ENCODE measurements at places on chromosomes 2 and 18.

- no peak for DNase-seq
Measured at GRCh38 chr2:98394595-98395153, 48.4 kb downstream of the CNGA3 start.

DNA sequence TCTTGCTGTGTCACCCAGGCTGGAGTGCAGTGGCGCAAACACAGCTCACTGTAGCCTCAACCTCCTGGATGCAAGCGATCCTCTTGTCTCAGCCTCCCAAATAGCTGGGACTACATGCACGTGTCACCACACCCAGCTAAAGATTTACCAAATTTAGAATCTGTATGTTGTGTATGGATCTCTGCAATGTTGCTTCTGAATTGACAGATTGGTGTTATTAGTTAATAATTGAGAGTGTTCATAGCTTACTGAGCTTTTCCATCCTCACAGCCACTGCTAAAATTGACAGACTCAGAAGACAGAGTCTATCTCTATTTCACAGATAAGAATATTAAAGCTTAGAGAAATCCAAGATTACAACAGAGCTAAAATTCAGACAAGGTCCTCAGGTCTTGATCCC, 4.3 kb upstream of the NBAS start:
- DNase-seq, result no peak

GRCh38 chr18:55323051-55323994, 264.7 kb downstream of the TCF4 start:
- no peak for DNase-seq

GRCh38 chr2:9313443-9313842, 106.8 kb downstream of the ASAP2 start:
- DNase-seq, result no peak

GRCh38 chr2:144522176-144522896, 2.4 kb upstream of the ZEB2 start:
- no peak for DNase-seq

DNA sequence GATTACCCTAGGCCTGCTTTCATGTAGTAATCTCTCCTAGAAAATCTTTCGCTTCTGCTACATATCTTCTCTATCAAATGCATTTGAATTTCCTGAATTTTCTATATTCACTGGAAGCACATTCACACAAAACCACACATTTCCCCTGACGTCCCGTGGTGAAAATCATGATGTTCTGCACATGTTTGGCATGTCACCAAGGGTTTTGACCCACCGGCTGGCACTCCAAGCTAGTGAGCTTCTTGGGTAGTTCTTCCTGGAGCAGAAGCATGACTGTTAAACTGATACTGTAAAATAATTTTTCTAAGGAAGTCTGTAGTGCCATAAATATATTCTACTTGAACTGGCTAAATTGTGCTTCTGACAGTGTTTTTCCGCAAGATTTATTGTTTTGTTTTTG, 510.1 kb upstream of the SLC8A1 start:
- DNase-seq, result no peak

GRCh38 chr2:216424274-216424673, 12.0 kb downstream of the SMARCAL1 start:
- DNase-seq, result no peak

DNA sequence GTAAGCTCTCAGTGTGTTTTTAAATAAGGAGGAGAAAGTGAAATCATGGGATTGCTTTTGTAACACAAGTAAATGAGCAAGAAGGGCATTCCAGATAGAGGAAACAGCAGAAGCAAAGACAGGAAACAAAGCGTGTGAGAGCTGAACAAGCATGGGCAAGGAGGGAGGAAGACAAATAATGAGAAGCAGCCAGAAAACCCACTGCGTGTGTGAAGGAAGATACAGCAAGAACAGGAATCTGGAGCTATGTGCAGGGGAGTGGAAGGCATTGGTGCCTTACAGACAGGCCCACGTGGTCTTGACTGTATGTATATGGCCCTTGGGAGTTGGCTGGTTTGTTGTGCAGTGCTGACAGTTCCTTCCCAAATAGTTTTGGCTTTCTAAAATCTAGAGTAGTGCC, 88.6 kb downstream of the AAK1 start:
- DNase-seq, result no peak

DNA sequence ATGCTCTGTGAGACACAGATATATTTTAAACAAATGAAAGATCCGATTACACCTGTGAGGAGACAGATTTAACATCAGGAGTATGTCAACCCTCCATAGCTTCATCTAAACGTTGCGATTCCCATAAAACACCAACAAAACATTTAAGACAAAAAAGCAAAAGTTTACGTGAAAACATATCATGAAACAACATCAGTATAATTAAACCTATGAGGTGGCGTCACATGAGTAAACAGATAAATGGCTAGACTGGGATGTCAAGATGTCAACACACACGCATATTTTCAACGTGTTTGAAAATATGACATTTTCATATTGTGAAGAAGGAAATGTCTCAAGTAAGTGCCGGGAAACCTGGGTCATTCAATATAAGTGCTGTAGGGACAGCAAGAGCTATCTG, 25.5 kb upstream of the GPC1 start:
- no peak for DNase-seq

- no peak for DNase-seq
Measured at GRCh38 chr2:229714080-229714735, at the start of gene DNER. TSS of gene DNER (minus strand) at chr2:229714555. CDS start at chr2:229714423, 132 bp downstream.

- DNase-seq, result no peak
Measured at GRCh38 chr2:40256649-40257048, 195.2 kb downstream of the SLC8A1 start.

GRCh38 chr2:40204268-40204667, 247.6 kb downstream of the SLC8A1 start:
- DNase-seq, result no peak

DNA sequence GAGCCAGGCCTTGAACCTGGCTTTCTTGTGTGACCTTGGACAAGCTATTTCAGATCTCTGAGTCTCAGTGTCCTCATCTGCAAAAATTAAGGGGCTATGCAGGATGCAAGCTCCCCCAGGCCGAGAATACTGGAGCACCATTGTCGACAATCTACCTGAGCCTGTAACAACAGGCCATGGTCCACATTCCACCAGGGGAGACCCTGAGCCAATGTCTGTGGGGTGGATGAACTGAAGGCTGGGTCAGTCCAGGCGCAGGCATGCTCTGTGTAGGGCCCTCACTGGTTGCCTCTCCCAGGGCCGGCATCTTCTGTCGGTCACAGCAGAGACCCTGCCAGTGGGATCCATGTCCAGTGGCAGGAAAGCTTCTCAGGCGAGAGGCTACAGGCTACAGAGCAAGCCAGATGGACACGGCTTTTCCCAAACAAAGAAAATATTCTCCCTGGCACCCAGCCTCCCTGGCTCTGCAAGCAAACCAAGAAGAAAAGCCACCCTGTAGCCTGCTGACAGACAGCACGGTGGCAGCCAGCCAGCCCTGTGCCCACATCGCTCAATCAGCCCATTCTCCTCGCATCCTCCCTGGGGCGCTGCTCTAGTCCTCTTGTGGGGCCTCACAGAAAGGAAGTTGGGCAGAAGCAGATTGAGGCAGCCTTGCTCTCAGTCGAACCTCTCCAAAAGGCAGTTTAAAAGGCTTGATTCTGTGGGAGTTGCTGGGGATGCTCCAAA, 48.7 kb upstream of the FZD7 start:
- DNase-seq, result no peak

DNA sequence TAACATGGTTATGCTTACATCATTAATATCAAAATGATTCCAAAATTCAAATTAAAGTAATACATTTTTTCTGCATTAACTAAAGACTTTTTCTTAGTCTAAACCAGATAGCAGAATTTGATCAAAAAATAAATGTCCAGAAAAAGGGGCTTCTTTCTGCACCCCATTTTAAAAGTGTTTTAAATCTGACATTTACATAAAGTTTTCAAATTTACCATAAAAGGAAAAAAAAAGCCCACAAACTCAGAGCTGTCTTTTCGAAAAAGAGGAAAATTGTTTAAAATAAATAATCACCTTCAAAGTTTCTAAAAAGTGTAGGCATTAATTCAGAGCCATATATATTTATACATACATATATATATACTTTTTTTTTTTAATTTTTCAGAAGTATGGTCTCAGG, 1.5 kb downstream of the FASTKD1 start:
- no peak for DNase-seq

DNA sequence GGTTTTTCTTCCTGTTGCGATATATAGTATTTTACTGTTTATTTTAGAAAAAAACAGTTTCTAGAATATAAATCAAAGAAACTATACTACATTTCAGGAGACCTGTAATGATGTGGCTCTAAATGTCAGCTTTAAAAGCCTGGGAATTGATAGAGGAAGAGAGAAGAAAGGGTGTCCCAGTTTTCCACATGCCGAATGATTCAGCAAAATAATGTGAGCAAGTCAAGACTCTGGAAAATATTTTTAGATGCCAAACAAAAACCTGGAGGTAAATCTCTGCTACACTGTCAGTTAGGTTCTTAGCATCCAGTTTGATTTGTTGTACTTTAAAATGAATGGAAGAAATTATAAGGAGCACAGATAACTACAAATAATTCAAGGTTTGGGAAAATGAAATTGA, 67.1 kb upstream of the DSG1 start:
- no peak for DNase-seq

- no peak for DNase-seq
Measured at GRCh38 chr2:59594671-59595222, 958.7 kb downstream of the BCL11A start.

GRCh38 chr2:229124136-229124535, 147.0 kb downstream of the PID1 start:
- DNase-seq, result no peak

DNA sequence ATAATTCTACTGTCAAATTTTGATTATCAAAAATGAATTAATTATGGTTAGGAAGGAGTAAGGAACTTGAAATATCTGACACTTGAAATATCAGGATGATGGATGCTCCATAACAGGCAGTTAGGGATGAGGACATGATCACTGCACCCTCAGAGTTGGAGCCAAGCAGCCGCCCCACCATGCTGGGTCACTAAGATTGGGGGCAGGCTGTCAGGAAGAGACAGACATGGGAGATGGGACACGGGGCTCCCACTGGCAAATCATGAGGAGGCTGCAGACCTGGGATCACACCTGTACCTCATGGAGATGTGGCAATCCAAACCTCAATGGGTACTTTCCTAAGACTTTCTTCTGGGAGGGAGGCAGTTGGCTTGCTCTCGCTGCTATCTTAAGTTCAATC, 982.0 kb upstream of the ZEB2 start:
- no peak for DNase-seq

DNA sequence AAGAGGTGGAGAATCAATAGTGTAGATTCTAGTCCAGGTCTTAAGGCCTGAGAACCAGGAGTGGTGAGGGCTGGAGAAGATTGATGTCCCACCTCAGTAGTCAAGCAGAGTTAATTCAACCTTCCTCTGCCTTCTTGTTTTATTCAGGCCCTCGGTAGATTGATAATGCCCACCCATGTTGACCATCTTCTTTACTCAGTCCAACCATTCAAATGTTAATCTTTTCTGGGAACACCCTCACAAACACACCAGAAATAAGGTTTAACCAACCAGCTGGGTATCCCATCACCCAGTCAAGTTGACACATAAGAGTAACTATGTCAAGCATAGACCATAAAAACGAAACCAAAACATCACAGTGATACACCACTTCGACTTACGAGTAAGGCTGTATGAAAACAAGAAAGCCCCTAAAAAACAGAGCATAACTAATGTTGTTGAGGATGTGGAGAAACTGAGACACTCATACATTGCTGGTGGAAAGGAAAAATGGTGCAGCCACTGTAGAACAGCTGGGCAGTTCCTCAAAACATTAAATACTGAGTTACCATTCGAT, 57.5 kb downstream of the SLC35F5 start:
- DNase-seq, result no peak

GRCh38 chr18:59649591-59649990, 47.6 kb downstream of the CCBE1 start:
- DNase-seq, result no peak

DNA sequence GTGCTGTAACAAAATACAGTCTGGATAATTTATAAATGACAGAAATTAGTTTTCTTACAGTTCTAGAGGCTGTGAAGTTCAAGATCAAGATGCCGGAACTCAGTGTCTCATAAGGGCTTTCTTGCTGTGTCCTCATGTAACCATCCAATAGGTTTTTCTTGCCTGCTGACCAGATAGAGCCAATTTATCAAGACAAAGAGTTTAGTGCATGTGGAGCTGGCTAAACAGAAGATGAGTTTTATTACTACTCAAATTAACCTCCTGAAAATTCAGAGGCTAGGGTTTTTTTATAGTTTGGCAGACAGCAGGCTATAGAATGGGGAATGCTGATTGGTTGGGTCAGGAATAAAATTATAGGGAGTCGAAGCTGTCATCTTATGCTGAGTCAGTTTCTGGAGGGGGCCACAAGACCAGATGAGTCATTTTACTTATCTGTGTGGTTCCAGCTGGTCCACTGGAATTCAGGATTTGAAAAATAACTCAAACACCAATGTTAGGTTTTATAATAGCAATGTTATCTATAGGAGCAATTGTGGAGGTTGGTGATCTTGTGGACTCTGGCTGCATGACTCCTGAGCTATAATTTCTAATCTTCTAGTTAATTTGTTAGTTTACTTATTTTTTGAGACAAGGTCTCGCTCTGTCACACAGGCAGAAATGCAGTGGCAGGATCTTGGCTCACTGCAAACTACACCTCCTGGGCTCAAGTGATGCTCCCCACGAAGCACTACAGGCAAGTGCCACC, 3.2 kb upstream of the PDK1 start:
- DNase-seq, result no peak

DNA sequence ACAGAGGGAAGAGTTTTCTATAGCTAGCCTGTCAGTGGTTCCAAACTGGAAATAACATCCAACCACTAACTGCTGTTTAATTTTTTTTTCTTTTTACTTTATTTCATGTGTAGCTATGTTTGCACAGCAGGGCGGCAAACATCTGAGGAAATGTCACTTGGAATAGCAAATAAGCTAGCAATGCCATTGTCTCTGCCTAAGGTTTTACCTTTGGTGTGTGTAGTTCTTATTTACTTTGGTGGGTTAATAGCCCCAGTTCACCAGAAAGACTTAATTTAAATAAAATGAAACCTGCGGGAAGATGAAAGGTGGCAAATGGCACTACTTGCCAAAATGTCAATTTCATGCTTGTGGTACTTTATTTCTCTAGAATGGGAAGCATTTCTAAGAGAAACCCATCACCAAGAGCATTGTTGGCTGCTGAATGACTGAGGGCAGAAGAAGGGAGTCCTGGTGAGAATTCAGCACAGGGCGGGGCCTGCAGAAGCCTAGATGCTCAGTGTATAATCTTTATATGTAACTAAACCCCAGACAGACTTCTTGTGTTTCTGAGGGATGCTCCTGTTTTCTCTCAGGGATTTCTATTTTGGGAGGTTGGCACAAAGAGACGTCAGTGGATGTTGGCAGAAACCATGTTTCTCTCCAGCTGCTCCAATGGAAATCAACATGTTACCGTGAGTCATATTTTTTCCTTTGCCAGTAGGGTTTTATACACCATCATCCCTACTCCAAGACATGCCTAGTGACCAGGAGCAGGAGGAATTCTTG, 300.4 kb upstream of the NT5C1B start:
- no peak for DNase-seq

- DNase-seq, result no peak
Measured at GRCh38 chr2:16666449-16666801, 791 bp upstream of the CYRIA start.
